Upper lobe of right lung (tissue), 1 donor: ENCODE measurements at places on chromosomes 7 and 10. TPM values are rescaled to one million over a fixed set of nuclear protein-coding genes. Genes with fewer than 3 reads are reported as not detected.
A peak's percentile ranks its signal among the peaks of the same experiment; 100 is the strongest.

The NPSR1 gene
- not detected for total RNA-seq

The PDGFA gene
- 57.1 TPM for total RNA-seq

- H3K4me3 ChIP-seq: no peak overlapping the region
- H3K27ac ChIP-seq: peak overlapping the region; percentile 47
- DNase-seq: no peak
- peaks cover 23% of the 10 kb centered on the region for H3K36me3 ChIP-seq
These were observed 7.3 kb downstream of the LFNG start for GRCh38 chr7:2526659-2527504.

- DNase-seq: no peak
- no peaks in the 10 kb centered on the region for H3K27me3 ChIP-seq
- H3K4me1 ChIP-seq: no peaks in the 10 kb centered on the region
- H3K4me3 ChIP-seq: no peak overlapping the region
These were observed 203.9 kb downstream of the NXPH1 start for GRCh38 chr7:8637322-8637721.

GRCh38 chr10:86803156-86803555 lies 46.7 kb downstream of the BMPR1A start:
- H3K36me3 ChIP-seq: no peaks in the 10 kb centered on the region
- no peaks in the 10 kb centered on the region for H3K27me3 ChIP-seq
- no peak overlapping the region for H3K27ac ChIP-seq
- DNase-seq: no peak
